ENCODE measurements at places on chromosomes 3 and 15. TPM values are rescaled to one million over a fixed set of nuclear protein-coding genes. Genes with fewer than 3 reads are reported as not detected.

Gene CSPG4
- 15.0 TPM for total RNA-seq

Gene POU1F1
- total RNA-seq = not detected

Gene THRB
- 14.6 TPM for total RNA-seq

Gene OR4F15
- not detected for total RNA-seq

Gene ADAMTS9
- total RNA-seq = 11.7 TPM

Gene CYP1A2
- total RNA-seq = not detected

- peaks cover 43% of the 10 kb centered on the region for H3K4me1 ChIP-seq
- H3K4me3 ChIP-seq = peak overlapping the region; percentile 12
- H3K27ac ChIP-seq = peak overlapping the region; percentile 37
- DNase-seq = no peak
- no peaks in the 10 kb centered on the region for H3K27me3 ChIP-seq
Measured at GRCh38 chr3:149245738-149246451, 24.3 kb upstream of the CP start.

DNA sequence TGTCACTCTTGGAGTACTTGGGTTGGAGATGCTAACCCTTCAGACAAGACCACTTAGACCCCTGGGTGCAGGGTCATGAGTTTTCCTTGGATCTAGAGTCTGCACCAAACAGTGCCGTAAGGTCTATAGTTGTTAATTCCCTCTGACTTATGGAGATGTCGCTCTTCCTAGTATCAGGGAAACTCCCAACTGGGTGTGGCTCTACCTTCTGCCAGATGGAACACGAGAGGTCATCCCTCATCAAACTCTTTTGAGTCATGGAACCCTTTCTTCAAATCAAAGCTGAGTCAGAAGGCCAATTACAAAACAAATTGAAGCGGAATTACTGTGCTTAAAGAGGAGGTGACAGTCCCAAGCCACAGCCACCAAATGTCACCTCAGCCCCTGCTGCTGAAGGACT, 514.9 kb upstream of the PROK2 start:
- peaks cover 13% of the 10 kb centered on the region for H3K4me1 ChIP-seq
- no peaks in the 10 kb centered on the region for H3K36me3 ChIP-seq
- no peak overlapping the region for H3K4me3 ChIP-seq
- no peak for DNase-seq
- H3K27ac ChIP-seq = no peak overlapping the region
- H3K27me3 ChIP-seq = no peaks in the 10 kb centered on the region

DNA sequence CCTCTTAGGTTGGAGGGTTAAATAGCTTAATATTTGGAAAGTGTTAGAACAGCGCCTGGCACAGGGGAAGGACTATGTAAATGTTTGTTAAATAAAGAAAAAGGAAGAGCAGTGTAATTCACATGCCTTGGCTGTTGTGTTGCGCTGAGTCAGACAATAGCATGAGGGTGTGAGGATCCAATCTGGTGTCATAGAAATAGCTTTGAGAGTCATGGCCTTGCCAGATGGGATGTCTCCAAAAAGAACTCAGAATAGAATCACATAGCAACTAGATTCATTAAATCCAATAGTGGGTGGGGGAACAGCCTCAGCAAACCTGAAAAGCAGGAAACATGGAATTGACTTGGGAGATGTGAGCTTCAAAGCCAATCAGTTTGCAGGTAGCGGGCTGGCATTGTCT, 3.9 kb upstream of the RBSN start:
- H3K4me1 ChIP-seq = peaks cover 26% of the 10 kb centered on the region
- no peaks in the 10 kb centered on the region for H3K27me3 ChIP-seq
- no peak for DNase-seq
- peak overlapping the region; percentile 37 for H3K27ac ChIP-seq
- no peak overlapping the region for H3K4me3 ChIP-seq

- no peak overlapping the region for H3K27ac ChIP-seq
- no peaks in the 10 kb centered on the region for H3K36me3 ChIP-seq
- no peak for DNase-seq
- H3K27me3 ChIP-seq = no peaks in the 10 kb centered on the region
- H3K4me1 ChIP-seq = peaks cover 3% of the 10 kb centered on the region
Measured at GRCh38 chr15:94704946-94705345, 473.6 kb downstream of the MCTP2 start.

- H3K27ac ChIP-seq = no peak overlapping the region
- no peaks in the 10 kb centered on the region for H3K27me3 ChIP-seq
- no peaks in the 10 kb centered on the region for H3K36me3 ChIP-seq
- no peaks in the 10 kb centered on the region for H3K4me1 ChIP-seq
- no peak for DNase-seq
Measured at GRCh38 chr3:139974809-139975425, 39.9 kb downstream of the CLSTN2 start.

- H3K27me3 ChIP-seq = no peaks in the 10 kb centered on the region
- no peaks in the 10 kb centered on the region for H3K4me1 ChIP-seq
- H3K4me3 ChIP-seq = no peak overlapping the region
- DNase-seq = no peak
- H3K27ac ChIP-seq = no peak overlapping the region
Measured at GRCh38 chr15:68407141-68407885, 24.6 kb downstream of the ITGA11 start.

DNA sequence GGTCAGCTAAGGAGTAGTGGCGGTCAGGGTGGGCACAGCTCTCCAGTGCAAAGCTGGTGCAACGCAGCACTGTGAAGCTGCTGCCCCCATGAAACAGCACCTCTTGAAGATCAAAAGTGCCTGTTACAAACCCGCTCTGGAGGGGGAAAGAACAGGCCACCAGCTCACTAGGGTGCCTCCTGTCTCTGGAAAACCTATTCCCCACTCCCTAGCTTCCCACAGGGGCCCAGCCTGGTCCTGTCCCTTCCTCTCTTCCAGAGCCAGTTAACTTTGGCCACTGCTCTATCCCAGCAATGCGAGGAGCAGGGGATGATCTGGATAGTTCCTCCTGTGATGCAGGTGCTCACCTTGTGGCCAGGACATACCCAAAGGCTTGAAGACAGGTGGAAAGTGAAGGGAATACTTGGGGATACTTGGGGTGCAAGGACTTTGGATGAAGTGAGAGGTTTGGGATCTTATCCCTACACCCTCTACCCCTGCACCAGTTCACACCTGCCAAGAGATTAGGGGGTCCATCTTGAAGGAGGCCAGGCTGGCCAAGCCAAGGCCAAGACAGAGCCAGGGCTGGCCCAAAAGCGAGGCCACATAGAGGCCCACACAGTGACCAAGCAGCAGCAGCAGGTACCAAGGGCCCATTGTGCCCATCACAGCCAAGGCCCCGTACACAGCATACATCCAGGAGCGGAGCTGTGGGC, 4.2 kb downstream of the HHATL start:
- H3K4me1 ChIP-seq = no peaks in the 10 kb centered on the region
- no peaks in the 10 kb centered on the region for H3K36me3 ChIP-seq
- no peak overlapping the region for H3K4me3 ChIP-seq
- no peak overlapping the region for H3K27ac ChIP-seq
- no peak for DNase-seq

DNA sequence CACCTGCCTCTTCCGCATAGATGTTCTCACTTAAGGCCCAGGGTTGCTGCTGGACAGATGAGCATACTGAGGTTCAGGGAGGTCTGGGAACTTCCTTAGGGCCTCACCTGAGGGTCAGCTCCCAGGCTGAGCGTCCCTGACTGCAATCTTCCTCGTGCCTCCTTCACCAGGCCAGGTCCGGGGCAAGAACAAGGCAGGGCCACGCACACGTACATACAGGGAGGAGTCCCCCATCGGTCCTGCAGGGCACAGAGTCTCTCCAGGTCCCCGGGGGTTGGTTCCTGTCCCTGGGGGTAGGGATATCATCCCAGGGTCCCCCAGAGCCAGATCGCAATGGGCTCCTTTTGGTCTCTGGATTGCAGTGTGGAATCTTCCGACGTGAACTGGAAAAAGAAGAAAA, 130.1 kb downstream of the LRRK1 start:
- no peak overlapping the region for H3K4me3 ChIP-seq
- H3K4me1 ChIP-seq = peaks cover 5% of the 10 kb centered on the region
- no peak overlapping the region for H3K27ac ChIP-seq
- H3K36me3 ChIP-seq = peaks cover 66% of the 10 kb centered on the region
- no peak for DNase-seq

GRCh38 chr15:89551550-89551949, 23.7 kb upstream of the TICRR start:
- DNase-seq = no peak
- no peaks in the 10 kb centered on the region for H3K4me1 ChIP-seq
- no peaks in the 10 kb centered on the region for H3K27me3 ChIP-seq
- H3K4me3 ChIP-seq = no peak overlapping the region
- H3K27ac ChIP-seq = no peak overlapping the region

- DNase-seq = no peak
- H3K27ac ChIP-seq = peak overlapping the region; percentile 7
- H3K27me3 ChIP-seq = no peaks in the 10 kb centered on the region
Measured at GRCh38 chr15:71611553-71612396, 198.6 kb upstream of the NR2E3 start.

GRCh38 chr3:4547799-4548198, 54.7 kb downstream of the ITPR1 start:
- peaks cover 26% of the 10 kb centered on the region for H3K4me1 ChIP-seq
- no peaks in the 10 kb centered on the region for H3K36me3 ChIP-seq
- no peak for DNase-seq
- H3K4me3 ChIP-seq = no peak overlapping the region

GRCh38 chr15:60375306-60375705, 22.5 kb downstream of the ANXA2 start:
- H3K27me3 ChIP-seq = no peaks in the 10 kb centered on the region
- peaks cover 91% of the 10 kb centered on the region for H3K36me3 ChIP-seq
- H3K27ac ChIP-seq = peak overlapping the region; percentile 44
- H3K4me1 ChIP-seq = peaks cover 69% of the 10 kb centered on the region
- no peak for DNase-seq

- H3K4me3 ChIP-seq = no peak overlapping the region
- DNase-seq = no peak
- no peaks in the 10 kb centered on the region for H3K4me1 ChIP-seq
- H3K27me3 ChIP-seq = no peaks in the 10 kb centered on the region
Measured at GRCh38 chr3:39970982-39971381, 161.6 kb downstream of the MYRIP start.

GRCh38 chr3:46272028-46272451, 29.8 kb downstream of the CCR3 start:
- no peak for DNase-seq
- no peaks in the 10 kb centered on the region for H3K36me3 ChIP-seq
- no peak overlapping the region for H3K4me3 ChIP-seq
- H3K27ac ChIP-seq = no peak overlapping the region
- H3K27me3 ChIP-seq = no peaks in the 10 kb centered on the region

DNA sequence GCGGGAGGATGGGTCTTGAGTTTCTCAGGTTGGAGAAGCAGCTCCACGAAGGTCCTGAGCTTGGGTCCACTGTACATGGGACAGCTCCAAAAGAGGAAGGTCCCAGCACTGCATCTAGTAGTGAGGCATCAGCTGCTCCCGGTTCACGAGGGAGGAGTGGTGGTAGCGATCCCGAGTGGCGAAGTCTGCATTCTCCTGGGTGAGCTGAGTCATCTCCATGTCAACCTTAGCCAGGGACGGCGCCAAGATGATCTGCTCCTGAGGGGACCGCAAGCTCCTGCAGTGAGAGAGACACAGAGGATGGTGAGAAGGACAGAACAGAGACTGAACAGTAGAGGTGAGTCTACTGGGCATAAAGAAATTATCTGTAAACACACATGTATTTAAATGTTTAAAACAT, 28.0 kb upstream of the HEG1 start:
- H3K27me3 ChIP-seq = no peaks in the 10 kb centered on the region
- no peak overlapping the region for H3K27ac ChIP-seq
- no peaks in the 10 kb centered on the region for H3K4me1 ChIP-seq
- no peaks in the 10 kb centered on the region for H3K36me3 ChIP-seq
- no peak overlapping the region for H3K4me3 ChIP-seq

- no peaks in the 10 kb centered on the region for H3K27me3 ChIP-seq
- no peak overlapping the region for H3K4me3 ChIP-seq
- no peak overlapping the region for H3K27ac ChIP-seq
Measured at GRCh38 chr15:81853150-81853748, 192.6 kb downstream of the MEX3B start.

All from lower lobe of right lung (tissue), 2 donors.